ENCODE measurements at places on chromosomes 11 and 22. TPM values are rescaled to one million over a fixed set of nuclear protein-coding genes. Genes with fewer than 3 reads are reported as not detected.

DNA sequence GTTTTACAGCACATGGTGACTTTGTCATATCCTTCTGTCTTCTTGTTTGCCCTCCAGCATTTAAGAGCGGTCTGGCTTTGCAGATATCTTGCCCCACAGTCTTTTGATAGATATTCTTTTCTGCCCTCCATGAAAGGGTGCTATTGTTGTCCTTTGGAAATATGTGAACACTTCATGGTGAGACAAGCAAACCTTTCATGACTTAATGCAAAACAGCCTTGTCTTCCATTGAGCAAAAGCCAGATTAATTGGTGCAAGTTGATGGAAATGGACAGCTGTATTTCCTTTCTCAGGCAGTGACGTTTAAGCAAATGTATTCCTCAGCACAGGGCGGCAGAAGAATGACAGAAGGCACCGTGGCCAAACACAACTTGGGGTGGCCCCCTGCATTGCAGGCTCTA is 4.4 kb downstream of the DCPS start:
- no peak for DNase-seq

DNA sequence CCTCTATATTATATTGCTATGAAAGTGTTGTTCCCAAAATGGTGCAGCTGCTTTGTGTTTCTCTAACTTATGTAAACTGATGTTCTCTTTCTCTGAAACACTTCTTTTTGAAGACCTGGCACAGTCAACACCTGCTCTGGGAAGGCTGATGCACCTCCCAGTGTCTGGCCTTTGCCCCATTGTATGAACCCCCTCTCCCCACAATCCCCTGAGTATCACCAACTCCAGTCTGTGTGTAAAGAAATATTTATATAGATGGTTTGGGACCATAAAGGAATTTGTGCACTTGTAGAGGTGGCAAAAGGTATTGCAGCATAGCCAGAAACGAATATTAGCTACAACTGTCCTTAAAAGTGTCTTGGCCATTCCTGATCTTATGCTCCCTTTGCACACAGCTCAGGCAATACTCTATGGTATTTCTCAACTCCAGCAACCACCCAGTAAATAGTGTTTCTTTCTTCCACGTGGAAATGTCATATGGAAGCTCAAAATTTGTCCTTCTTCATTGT is 365.2 kb upstream of the DDI1 start:
- DNase-seq, result no peak

The PLA2G3 gene
- polyA plus RNA-seq, result 0.12 TPM

DNA sequence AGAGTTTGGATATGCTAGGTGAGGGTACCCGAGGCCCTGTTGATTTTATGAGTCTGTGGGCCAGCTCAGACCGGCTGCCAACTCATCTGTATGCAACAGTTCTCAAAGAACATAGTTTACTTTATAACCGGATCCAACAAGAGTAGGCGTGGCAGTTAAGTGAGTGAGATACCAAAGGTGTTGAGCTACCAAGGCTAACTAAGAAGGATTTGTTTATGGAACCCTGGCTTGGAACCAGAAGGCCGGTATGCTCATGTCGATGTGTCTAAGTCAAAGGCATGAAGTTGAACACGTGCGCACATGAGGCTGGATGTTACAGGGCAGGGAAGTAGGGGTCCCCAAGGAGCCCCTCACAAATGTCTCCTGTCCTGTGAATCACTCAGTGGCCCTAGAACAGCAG is at the start of gene KCNJ1:
Gene KCNJ1, minus strand, starts transcription at position 20 of the 400 bp plus-strand sequence. CDS start 27,053 bp downstream, outside the sequence.
- no peak for DNase-seq

GRCh38 chr22:31394326-31394725 is 5.1 kb upstream of the DRG1 start:
- no peak for DNase-seq

GRCh38 chr22:17159504-17159951 is 451 bp upstream of the HDHD5 start:
- DNase-seq, result no peak
